Activated CD8-positive, alpha-beta T cell treated with anti-CD3 and anti-CD28 coated beads for 36 hours (primary cell): ENCODE measurements at places on chromosomes 12 and 14. TPM values are rescaled to one million over a fixed set of nuclear protein-coding genes. Genes with fewer than 3 reads are reported as not detected.

GRCh38 chr14:48325486-48325885, 650.1 kb upstream of the MDGA2 start:
- DNase-seq, result no peak
- no peaks in the 10 kb centered on the region for H3K36me3 ChIP-seq
- H3K27me3 ChIP-seq, result no peaks in the 10 kb centered on the region
- no peak overlapping the region for H3K27ac ChIP-seq
- H3K4me1 ChIP-seq, result no peaks in the 10 kb centered on the region

OAS2 gene
- 95.7 TPM for total RNA-seq

ZFYVE26 gene
- total RNA-seq, result 14.4 TPM

DNA sequence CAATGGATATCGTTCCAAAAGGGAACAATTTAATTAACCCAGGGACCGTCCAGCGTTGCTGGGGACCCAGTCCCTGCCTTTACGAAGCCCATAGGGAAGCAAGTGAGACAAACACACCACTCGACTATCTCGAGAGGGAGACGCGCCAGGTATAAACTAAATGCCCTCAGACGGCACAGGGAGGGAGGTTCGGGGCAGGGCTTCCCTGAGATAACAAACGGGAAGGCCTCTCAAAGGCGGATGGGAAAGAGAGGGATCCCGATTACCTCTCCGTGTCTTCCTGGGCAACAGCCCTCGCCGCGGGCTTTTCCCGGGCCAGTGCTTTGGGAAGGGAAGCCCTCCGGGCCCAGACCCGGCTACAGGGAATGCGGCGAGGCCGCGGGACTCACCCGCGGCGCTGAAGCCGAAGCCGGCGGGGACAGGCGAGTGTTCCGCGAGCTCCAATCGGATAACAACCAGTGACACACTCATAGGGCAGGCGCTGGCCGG, 390 bp downstream of the BRAP start:
- peaks cover 16% of the 10 kb centered on the region for H3K36me3 ChIP-seq
- no peaks in the 10 kb centered on the region for H3K27me3 ChIP-seq
- H3K27ac ChIP-seq, result peak overlapping the region; percentile 94
- H3K4me3 ChIP-seq, result peak overlapping the region; percentile 95

DNA sequence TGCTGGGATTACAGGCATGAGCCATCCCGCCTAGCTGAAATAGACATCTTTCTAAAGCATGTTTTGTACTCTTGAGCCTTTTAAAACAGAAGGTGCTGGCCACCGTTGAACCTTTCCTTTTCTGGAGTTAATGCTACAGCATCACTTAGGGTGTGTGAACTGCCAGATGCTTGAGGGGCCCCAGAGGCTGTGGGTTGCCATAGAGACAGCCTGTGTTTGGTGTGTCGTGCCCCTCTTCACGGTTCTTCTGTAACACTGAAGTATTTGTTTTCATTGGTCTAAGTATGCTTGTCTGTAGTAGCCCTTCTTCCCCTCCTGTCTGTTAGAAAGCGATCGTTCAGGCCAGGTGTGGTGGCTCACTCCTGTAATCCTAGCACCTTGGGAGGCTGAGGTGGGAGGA, 30.8 kb downstream of the PLEKHG3 start:
- no peak for DNase-seq
- H3K27me3 ChIP-seq, result no peaks in the 10 kb centered on the region
- no peak overlapping the region for H3K4me3 ChIP-seq
- no peak overlapping the region for H3K27ac ChIP-seq

SPIC gene
- not detected for total RNA-seq

DNA sequence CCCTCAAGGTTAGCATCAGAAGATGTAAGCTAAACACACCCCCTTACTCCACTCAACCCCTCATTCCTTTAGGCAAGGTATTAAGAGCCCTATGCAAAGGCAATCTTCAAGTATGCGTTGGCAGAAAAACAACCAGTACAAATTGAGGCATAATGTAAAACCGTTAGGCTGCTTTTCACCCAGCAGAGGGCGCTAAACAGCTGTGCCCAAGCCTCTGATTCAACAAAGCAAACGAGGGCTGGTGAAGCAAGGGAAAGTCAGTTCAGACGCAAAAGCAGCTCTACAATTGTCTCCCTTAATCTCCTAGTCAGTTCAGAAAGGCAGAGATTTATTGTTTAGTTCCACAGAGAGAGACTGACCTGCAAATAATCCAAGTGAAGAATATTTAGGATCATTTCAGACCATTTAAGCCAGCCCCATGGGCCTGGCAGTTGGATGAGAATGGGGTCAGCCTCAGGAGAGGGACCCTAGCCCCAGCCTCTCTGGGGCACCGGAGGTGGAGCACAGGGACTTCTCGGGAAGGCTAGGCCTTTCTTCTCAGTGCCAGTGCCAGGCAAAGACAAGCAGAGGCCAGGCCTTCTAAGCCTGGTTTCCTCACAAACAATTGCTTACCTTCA, 23.5 kb downstream of the DCAF5 start:
- peak overlapping the region; percentile 67 for H3K27ac ChIP-seq
- no peaks in the 10 kb centered on the region for H3K27me3 ChIP-seq

GRCh38 chr12:120332523-120332922, 4.9 kb upstream of the PLA2G1B start:
- peaks cover 3% of the 10 kb centered on the region for H3K27me3 ChIP-seq
- H3K36me3 ChIP-seq, result no peaks in the 10 kb centered on the region
- H3K4me3 ChIP-seq, result no peak overlapping the region
- no peaks in the 10 kb centered on the region for H3K4me1 ChIP-seq

DNA sequence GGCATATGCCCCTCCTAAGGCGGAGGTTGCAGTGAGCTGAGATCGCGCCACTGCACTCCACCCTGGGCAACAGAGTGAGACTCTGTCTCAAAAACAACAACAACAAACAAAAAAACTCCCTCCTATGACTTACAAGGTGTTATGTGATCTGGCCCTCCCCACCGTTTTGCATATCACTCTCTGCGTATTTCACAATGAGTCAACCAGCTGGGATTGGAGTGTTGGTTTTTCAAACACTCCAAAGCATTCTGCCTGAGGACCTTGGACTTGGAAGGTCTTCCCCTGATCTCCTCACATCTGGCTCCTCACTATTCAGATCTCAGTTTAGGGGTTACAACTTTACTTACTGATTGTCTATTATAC, 14.0 kb downstream of the MANSC1 start:
- H3K27me3 ChIP-seq, result no peaks in the 10 kb centered on the region
- no peak overlapping the region for H3K4me3 ChIP-seq
- peaks cover 21% of the 10 kb centered on the region for H3K4me1 ChIP-seq
- no peak for DNase-seq
- H3K27ac ChIP-seq, result no peak overlapping the region

DNA sequence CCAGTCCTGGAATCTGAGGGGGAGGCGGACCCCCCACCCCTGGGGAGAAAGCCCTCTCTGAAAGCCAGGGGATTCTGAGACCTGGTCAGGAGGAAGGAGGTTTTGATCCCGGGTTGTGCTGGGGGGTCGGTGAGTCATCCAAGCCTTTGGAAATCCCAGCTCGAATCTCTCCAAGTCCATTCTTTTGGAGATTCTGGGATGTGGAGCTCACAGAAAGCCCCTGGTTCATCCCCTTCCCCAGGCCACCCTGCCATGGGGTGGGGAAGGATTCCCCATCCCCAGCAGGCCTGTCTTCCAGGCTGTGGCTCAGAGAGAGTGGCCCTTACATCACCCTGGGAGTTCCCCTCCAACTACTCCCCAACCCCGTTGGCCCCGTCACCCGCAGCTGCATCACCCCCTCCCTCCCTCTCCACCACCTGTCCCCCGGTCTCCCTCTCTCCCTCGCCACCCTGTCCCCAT, 14.3 kb downstream of the EXOC3L4 start:
- H3K27ac ChIP-seq, result peak overlapping the region; percentile 38
- peak; percentile 72 for DNase-seq
- peaks cover 9% of the 10 kb centered on the region for H3K27me3 ChIP-seq
- peaks cover 6% of the 10 kb centered on the region for H3K4me1 ChIP-seq
- no peak overlapping the region for H3K4me3 ChIP-seq
- no peaks in the 10 kb centered on the region for H3K36me3 ChIP-seq

DNA sequence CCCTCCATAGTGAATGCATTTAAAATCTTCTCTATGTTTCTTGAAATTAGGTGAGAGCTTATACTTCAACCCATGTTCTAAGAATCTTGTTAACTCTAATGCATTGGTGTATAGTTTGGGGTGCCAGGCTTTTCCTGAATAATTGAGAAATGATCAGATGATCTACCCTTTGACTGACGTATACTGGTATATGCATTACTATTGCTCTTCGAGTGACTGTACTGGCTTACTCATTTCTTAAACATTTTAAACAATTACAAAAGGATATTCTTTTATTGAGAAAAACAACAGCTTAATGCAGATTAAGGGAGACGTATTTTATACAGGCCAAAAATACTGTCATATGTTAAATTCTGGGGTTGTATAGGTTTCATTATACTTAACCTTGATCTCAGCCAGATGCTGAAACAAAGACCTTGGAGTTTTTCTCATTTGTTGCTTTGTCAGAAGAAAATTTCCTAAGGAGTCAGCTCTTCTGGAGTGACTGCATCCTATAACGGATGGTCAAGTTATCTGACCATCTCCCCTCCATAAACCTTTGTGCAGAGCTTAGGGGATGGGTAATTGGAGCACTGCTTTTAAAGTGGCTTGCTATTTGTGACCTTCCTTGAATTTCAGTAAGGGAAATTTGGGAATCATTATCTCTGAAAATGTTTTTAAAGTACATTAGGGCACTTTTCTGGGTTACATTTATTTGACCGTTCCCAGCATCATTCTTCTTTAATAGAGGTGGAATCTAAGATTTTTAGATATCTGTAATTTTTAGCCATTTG, 507.6 kb downstream of the PCNX1 start:
- no peak for DNase-seq
- no peaks in the 10 kb centered on the region for H3K27me3 ChIP-seq
- peaks cover 32% of the 10 kb centered on the region for H3K4me1 ChIP-seq
- H3K4me3 ChIP-seq, result no peak overlapping the region
- no peak overlapping the region for H3K27ac ChIP-seq
- peaks cover 25% of the 10 kb centered on the region for H3K36me3 ChIP-seq

DNA sequence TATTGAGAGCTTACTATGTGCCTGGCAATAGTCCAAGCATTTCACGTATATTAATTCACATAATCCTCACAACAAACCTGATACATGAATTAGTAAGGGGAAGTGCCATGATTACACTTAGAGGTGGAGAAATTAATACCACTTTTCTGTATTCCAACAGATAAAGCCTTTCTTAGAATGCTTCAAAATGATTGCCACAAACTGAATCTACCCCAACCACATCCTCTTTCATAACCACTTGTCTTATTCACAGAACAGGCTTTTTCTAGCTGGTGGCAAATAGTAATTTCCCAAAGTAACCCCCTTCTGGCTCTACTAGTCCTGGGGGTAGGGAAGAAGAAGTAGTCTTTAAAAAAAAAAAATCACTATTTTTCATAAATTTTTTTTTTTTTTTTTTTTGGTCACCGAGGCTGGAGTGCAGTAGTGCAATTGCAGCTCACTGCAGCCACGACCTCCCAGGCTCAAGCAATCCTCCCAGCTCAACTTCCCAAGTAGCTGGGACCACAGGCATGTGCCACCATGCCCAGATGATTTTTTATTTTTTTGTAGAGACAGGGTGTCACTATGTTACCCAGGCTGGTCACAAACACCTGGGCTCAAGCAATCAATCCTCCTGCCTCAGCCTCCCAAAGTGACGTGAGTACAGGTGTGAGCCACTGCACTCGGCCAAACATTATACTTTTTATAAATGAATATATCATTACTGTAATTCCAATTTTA, 59.0 kb upstream of the ARID2 start:
- peak; percentile 9 for DNase-seq
- no peak overlapping the region for H3K4me3 ChIP-seq
- H3K27ac ChIP-seq, result no peak overlapping the region
- H3K4me1 ChIP-seq, result peaks cover 45% of the 10 kb centered on the region
- H3K36me3 ChIP-seq, result no peaks in the 10 kb centered on the region

SPTB gene
- total RNA-seq, result 0.07 TPM

BCDIN3D gene
- total RNA-seq, result 5.0 TPM

DNA sequence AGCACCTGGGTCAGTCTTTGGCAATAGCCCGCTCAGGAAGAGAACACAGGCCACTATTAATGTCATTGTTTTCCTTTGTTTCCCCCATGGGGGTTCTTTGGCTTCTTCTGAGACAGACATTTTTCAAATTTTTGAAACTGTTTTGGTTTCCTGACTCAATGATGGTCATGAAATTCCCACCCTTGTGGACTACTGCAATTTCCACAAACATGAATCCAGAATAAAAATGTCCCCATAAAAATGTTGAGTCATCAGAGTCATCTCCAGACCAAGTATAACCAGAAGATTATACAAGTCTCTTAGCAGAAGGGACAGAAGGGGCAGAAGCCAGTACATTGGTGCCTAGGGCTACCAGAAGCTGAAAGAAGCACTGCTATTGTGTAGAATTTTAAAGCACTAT, 29.1 kb downstream of the SLCO1A2 start:
- H3K4me1 ChIP-seq, result no peaks in the 10 kb centered on the region
- no peak overlapping the region for H3K4me3 ChIP-seq
- DNase-seq, result no peak
- no peak overlapping the region for H3K27ac ChIP-seq

DNA sequence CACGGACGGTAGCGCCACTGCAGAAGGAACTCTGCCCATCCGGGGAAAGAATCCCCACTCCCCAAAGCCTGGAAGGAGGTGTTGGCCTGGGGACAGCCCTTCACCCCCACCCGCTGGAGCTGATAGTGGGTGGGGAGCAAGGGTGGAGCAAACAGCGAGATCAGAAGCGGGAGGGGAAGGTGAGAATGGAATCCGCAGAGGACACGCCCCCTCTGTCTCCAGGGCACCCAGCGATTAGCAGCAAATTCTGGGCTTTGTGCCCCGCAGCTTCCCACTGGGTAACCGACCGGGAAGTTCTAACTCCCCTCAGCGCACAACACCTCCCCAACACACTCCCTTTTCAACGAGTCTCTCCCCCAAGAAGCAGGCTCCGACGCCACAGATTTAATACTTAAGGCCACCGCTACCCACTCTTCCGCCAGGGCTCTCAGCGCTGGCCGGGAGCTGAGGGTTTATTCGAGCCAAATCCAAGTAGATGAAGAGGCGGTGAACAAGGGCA, 1.4 kb downstream of the SLC25A29 start:
- peak overlapping the region; percentile 14 for H3K27ac ChIP-seq
- H3K4me3 ChIP-seq, result peak overlapping the region; percentile 78
- peaks cover 2% of the 10 kb centered on the region for H3K27me3 ChIP-seq
- H3K36me3 ChIP-seq, result no peaks in the 10 kb centered on the region
- peaks cover 12% of the 10 kb centered on the region for H3K4me1 ChIP-seq

AKAP5 gene
- total RNA-seq, result 1.3 TPM

NGB gene
- not detected for total RNA-seq

DNA sequence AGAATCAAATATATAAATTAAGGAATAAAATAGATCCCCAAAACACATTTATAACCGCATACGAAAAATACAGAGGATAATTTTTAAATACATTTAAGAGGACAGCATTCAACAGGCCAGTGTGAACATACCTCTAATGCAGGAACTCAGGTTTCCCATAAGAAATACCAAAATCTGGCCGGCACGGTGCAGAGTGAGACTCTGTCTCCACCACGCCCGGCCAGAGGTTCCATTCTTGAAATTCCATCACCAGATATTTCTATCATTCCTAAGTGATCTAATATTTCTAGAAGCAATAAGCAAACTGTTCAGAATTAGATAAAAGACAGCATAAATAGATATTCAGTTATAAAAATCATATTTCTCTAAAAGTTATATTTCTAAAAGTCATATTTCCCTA, 30.2 kb upstream of the OASL start:
- H3K36me3 ChIP-seq, result no peaks in the 10 kb centered on the region
- H3K4me3 ChIP-seq, result no peak overlapping the region
- no peak overlapping the region for H3K27ac ChIP-seq
- H3K4me1 ChIP-seq, result peaks cover 8% of the 10 kb centered on the region
- DNase-seq, result no peak
